ENCODE measurements at places on chromosomes 1 and 21.

GRCh38 chr1:173560285-173560880, 42.5 kb downstream of the SLC9C2 start:
- no peak for DNase-seq

DNA sequence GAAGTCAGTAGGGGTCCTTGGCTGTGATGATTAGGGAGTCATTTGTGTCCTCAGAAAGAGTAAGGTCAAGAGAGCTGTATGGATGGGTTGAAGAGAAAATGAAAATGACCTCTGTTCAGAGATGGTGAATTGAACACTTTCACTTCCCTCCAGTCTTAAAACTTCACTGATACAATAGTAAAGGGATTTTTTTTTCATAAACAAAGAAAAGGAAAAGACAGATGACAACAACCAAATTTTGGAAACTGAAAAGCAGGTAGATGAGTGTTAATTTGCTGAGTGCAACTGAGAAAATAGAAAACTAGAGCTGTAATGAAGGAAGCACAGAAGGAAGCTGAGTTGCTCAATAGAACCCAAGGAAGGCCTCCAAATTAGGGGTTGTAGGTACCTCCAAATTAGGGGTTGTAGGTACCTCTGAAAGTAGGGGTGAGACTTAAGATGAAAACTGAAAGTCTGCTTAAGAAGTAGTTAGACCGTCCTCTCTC, 14.8 kb upstream of the S1PR1 start:
- no peak for DNase-seq

DNA sequence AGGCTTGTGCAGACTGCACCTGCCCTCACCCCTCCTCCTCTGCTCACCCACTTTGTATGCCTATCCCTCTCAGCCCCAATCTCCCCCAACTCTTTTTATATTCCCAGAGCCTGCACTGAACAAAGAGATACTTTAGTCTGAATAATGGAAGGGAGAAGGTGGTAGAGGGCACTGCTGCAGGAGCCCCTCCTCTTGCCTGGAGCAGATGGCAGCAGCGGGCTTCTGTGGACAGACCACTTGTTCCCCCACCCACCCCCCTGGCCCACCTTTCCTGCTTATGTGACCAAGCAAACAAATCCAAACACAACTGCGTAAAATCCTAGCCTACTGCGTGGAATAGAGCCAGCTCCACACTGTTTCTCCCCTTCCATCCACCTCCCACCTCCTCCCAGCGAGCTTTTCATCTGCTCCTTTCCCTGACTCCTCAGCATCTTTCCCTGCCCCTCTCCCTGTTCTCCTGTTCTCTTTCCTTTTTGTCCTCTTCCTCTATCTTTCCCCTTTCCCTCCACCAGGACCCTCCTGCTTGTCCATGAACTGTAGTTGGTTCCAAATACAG, 27.5 kb downstream of the RGS8 start:
- no peak for DNase-seq

- no peak for DNase-seq
These were observed 115.1 kb downstream of the KCTD3 start for GRCh38 chr1:215682232-215682631.

GRCh38 chr1:67332653-67333529, 25.2 kb downstream of the IL12RB2 start:
- no peak for DNase-seq

DNA sequence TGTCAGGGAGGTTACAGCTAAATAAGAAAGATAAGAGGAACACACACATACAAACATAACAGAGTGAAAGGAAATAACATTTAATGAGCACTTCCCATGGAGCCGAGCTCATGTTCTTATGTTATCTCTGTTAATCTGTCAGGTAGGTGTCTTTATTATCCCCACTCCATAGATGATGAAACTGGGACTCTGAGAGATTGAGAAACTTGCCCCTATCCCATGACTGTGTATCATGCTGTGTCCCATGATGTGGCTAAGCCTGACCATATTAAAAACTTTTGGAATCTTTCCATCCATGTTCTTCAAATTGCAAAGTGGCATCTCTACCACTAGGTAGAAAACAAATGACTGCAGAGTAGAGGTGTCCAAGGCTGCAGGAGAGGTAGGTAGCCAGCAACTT, 285.2 kb upstream of the SGIP1 start:
- no peak for DNase-seq

- DNase-seq = no peak
These were observed 11.8 kb downstream of the VAMP4 start for GRCh38 chr1:171730052-171730451.

DNA sequence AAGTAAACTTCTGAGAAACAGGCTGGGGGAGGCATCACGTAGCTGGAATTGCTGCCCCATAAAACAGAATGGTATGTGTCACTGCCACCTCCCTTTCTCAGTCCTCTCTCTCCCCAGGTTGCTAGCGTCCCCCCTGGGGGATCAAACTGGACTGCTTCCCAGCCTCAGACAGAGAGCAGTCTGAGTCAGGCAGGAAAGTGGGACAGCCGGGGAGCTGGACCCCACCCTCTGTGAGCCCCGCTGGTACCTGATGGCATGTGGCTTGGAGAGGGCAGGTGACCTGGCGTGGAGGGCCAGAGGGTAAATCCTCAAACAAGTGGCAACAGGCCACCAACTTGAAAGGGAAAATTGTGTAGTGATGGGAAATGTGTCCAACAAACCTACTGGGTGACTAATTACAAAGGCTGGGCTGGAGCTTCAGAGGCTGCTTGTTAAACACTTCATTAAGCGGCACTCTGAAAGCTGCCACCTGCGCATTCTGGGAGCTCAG, 1.0 kb upstream of the SFN start:
- DNase-seq = no peak

DNA sequence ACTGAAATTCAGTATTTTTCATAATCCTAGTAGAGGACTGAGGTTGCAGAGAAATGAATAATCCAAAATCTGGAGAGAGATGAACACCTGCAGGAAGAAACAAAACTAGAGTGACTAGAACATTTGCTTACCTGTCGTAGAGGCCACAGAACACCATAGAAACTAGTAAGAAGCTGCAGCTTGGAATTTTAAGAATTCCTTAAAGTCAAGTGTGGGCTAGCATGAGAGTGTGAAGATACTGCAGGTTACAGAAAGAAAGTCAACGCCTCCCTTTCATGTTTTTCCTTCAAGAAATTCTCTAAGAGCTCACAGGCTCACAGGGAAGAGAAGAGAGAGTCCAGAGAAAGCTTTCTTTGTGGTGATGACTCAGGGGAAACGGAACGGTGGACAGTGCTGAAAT, 633.7 kb downstream of the LRRIQ3 start:
- DNase-seq = no peak

DNA sequence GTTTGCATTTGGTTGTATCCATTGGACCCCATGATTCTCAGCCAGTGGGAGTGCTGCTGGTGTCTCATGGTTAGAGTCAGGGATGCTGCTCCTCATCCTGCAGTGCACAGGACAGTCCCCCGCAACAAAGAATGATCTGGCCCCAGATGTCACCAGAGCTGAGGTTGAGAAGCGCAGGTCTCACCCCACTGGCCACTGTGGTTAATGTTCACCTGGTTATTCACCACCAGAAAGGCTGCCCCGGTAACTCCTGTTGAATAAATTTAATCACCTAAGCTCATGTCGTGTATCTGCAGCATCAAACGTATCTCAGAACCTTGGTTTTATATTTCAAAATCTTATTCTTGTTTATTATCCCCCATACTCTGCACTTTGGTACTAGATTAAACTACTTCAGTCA, 75.8 kb downstream of the ATP5PO start:
- DNase-seq = no peak

- no peak for DNase-seq
These were observed 11.1 kb upstream of the ZNF436 start for GRCh38 chr1:23380719-23381118.

DNA sequence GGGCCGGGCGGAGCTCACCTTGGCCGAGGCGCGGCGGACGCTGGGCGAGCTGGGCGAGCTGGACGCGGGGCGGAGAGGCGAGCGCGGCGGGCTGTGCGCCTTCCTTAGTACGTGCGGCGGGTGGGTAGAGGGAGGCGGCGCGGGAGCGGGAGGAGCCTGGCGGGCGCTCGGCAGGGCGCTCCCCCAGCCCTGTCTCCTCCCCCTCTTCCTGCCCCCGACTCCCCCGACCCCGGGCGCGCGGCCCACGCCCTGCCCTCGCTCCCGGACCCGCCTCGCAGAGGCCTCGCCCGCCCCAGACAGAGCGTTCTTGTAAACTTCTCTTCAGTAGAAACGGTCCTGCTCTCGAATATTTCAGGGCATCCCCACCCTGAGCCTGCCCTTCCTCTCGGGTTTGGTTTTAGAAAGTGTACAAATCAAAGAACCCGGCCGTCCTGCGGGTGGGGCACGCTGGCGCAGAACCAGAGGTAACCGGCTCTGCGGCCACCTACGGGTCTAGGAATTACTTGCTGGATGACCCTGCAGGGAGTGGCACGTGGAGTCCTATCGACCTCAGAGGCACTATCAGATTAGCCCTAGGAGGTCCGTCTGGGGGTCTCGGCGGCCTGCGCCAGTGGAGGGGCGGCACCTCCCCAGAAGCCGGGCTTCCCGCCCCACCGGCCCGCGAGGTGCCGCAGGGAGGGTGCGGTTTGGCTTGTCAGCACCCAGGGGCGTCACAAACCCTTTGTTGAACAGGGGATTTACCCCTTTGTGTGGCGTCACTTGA, at the start of gene S100A10:
Gene S100A10, minus strand, starts transcription at position 126 of the 763 bp plus-strand sequence. CDS start 7,629 bp downstream, outside the sequence.
- DNase-seq = no peak

DNA sequence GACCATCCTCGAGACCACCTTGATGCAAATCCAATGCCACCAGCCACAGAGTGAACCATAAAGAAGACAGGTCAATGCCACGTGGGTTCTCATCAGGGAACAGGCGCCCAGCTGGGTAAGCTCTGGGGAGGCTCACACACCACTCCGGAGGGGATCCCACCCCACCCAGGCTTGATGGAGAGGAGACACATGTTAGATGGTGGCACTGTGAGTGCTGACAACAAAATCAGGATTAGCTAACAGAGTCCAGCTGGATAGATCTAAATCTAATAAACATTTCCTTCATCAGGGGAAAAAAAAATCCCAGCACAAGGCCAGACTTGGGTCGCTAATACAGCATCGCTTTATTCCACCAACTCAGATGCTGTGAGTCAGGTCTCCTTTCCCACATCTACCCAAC, 132.2 kb upstream of the TNR start:
- no peak for DNase-seq

DNA sequence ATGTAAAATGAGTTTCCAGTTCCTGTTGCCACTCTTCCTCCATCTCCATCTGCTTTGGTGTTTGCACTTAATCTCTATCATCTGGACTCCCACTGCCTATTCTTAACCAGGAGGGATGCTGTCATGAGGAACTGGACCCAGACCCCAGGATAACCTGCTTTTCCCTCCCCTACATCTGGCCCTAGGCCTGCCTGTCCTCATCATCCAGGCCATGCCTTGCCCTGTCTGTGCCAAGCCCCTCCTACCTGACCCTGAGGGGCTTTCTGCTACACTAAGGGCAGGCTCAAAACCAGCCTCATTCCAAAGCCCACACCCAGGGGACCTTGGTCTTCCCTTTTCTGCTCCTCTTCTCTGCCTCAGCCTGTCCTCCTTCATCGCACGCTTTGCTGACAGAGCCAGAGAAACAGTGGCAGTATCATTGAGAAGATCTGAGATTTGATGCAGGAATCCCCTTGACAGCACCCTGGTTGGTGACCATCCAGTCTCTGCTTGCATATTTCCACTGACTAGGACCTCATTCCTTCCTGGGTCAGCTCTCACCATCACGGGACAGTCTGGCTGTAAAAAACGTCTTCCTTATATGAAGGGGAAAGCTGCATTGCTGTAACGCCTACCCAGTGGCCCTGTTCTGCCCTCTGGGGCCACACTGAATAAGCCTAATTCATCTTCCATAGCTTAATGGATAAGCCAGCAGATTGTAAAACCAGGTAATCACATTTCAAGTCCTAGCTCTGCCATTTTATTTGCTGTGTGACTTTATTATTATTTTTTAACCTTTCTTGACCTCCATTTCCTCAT, 38.8 kb downstream of the PLXNA2 start:
- no peak for DNase-seq

DNA sequence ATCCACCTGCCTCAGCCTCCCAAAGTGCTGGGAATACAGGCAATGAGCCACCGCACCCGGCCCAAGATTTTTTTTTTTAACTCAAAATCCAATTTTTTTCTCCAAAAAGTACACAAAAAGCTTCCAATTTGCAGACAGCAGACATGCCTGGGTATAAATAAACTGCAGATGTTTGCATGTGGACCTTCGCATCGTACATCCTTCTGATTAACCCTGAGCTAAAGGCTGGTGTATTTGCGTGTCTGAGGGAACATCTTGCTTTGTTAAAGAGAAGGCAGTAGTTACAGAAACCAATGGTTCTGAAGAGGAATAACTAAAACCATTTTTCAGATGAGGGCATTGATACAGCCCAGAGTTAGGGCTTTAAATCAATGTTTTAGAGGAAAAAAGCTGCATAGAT, 12.7 kb downstream of the BCAR3 start:
- DNase-seq = no peak

DNA sequence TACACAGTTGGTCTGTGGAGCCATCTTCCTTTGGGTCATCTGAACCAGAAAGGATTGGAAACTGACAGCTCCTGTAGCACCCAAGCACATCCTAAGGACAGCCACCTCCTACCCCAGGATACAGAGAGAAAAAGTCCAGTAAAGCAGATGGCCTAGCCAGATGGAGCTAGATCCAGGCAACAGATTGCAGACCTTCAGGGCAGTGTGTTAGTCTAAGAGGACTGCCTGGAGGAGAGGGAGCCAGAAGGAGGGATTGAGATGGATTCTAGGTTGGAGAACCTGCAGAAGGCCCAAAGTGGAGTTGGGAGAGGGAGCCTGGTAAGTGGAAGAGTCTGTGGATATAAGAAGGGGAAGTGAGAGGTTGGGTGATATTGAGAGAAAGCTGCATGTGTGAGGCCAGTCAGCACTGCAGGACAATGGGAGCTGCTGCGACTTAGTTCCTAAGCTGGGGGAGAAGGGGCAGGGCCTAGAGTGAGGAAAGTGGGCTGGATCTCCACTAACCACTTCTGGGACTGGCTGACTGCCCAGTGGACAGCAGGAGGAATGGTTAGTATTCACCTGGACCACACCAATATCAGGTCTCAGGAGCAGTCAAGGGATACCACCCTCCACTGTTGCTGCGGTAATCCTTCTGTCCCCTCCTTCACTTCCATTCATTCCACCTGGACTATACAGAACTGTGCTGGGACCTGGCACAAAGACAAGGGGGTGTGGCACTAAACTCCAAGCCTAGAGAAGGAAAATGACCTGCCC, 13.4 kb downstream of the BCAN start:
- DNase-seq = no peak

DNA sequence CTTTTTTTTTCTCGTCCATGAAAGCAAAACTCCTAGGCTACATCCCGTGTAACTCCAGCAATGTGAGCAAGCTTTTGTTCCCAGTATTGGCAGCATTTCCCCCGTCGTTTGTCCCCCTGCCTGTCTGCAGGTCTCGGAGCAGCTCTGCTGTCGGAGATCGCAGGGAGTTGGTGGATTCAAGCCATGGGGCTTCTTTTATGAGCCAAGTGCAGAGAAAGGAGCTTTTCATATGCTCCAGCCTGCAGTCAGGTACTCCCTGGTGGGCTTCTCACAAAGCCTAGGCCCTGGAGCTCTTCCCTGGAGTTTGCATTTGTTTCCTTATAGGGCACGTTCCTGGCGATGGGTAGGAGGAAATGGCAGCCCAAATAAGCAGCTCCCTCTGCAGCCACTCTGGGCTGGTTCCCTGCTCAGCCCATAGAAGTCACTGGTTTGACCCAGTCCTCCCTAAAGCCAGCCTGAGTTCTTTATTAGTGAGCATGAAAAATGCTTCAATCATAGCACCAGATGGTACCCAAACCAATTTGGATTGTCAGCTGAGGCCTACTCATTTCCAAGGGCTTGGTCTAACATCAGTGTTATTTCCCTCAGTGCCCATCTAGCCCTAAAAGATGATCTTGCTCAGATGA, 78.3 kb downstream of the NUF2 start:
- DNase-seq = no peak

- no peak for DNase-seq
These were observed 2.0 kb downstream of the SKI start for GRCh38 chr1:2229911-2230731.

- DNase-seq = no peak
These were observed 122.4 kb downstream of the SIPA1L2 start for GRCh38 chr1:232507571-232507970.
